NCI-H82 (cell line): ENCODE measurements at places on chromosomes 1 and 21.

DNA sequence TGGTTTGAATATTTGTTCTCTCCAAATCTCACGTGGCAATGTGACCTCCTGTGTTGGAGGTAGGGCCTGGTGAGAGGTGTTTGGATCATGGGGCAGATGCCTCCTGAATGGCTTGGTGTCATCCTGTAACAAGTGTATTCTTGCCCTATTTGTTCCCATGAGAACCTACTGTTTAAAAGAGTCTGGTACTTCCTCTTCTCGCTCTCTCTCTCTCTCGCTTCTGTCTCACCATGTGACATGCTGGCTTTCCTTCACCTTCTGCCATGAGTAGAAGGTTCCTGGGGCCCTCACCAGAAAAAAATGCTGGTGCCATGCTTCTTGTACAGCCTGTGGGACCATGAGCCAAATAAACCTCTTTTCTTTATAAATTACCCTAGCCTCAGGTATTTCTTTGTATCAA is 8.4 kb upstream of the PAXBP1 start:
- DNase-seq, result no peak

GRCh38 chr21:35586305-35586704 is 474.0 kb downstream of the SETD4 start:
- DNase-seq, result no peak

DNA sequence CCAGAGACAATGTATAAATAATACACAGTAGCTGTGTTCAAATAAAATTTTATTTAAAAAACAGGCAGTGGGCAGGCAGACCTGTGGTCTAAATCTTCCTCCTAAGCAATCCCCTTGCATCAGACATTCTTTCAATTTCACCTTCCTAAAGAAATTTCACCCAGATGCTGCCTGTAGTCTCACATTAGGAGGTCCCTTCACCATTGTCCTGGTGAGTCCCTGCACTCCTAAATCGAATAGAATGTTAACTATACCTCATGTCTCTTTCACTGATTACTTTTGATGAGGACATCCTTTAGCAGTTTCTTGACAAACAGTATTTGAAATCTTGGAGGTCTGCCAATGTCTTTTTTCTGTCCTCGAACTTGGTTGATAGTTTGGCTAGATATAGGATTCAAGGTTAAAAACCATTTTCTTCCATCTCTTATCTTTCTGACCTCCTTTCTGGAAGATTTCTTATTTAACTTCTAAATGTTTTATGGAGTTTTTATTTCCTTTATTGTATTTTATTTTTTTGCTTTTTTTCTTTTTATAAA is 77.5 kb downstream of the LPGAT1 start:
- peak; percentile 49 for DNase-seq

GRCh38 chr1:54861070-54861761 is 25.8 kb downstream of the DHCR24 start:
- DNase-seq, result no peak

DNA sequence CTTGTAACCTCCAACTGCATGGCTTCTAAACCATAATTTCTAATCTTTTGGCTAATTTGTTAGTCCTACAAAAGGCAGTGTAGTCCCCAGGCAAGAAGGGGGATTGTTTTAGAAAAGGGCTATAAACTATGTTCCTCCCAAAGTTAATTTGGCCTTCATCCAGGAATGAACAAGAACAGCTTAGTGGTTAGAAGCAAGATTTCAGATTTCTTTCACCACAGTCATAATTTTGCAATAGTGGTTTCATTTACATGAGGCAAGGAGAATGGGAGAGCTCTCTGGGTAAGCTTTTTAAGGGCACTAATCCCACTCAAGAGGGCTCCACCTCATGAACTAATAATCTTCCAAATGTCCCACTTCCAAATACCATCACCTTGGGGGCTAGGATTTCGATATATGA is 1353.9 kb downstream of the NCAM2 start:
- DNase-seq, result no peak

GRCh38 chr1:86713477-86713876 is 9.1 kb downstream of the SH3GLB1 start:
- DNase-seq, result no peak

DNA sequence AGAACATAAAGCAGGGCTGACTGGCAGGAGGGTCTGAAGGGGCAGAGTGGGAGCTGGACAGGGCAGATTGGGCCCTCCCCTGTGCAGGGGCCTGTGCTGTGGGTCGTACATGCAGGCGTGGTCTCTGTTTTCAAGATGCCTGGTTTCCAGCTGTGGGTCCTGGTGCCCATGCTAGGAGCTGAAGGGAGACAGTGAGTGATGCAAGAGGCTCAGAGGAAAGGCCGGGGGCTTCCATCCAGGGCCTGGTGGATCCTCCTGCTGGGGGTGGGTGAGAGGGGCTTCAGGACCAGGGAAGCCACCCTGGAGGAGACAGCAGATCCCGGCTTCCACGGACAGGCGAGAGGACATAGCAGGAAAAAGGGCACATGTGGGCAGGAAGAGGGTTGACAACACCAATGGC is 349.0 kb upstream of the VAMP3 start:
- DNase-seq, result no peak

- no peak for DNase-seq
Observed at GRCh38 chr1:185238447-185238846, 78.6 kb downstream of the IVNS1ABP start.

- DNase-seq, result peak; percentile 22
Observed at GRCh38 chr1:178500091-178500770, 3.5 kb upstream of the CLEC20A start.

- DNase-seq, result no peak
Observed at GRCh38 chr1:248613742-248614141, 16.2 kb upstream of the OR2T10 start.

DNA sequence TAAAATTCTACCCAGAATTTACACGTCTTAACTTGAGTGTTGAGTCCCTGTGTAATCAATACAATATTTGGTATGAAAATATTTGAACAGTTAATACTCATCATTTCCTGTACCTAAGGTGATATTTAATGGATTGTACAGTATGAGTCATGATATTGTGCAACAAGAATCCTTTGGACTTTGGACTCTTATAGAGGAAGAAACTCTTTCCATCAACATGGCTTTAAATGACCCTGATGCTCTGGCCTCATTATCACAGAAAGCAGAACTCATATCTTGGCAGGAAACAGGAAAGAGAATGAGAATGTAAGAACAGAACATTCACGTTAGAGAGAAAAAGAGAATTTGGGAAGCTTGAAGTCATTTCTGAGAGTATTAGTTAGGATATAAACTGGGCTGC is 168.8 kb upstream of the B3GALT2 start:
- DNase-seq, result no peak

- no peak for DNase-seq
Observed at GRCh38 chr21:46131838-46132651, 23.3 kb downstream of the FTCD start.

DNA sequence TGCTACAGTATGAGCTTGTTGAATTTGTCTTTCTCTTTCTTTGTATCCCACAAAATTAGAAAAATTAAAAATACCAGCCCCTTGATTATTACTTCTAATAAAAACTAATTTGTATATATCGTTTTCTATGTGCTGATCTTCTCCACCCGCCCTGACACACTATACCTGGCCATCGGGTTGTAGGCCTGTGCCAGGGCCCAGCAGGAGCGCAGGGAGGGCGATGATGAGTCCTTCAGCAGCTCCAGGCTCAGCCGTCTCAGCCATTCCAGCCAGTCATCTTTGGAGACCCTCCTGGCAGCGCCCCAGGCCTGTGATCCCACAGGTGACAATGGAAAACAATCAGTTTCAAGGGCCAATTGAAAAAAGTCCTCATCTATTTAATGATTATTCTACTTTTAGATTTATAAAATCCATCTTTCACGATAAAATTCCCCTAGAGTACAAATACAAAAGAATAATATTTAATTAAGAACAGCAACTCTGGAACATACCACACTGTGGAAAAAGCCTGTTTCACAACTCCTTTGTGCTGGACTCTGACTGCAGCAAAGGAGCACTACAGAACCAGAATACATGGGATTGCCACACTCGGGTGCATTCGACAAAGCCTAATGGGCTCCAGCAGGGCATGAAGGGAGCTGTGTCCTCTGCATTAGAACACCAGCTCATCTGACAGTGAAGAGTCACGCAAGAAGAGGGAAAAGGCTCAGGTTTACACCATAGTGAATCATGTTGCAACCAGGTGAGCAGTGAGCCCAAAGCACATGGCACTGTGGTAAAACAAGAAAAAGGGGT is 15.4 kb downstream of the ANGPTL7 start:
- no peak for DNase-seq

- DNase-seq, result no peak
Observed at GRCh38 chr1:190759807-190760206, 282.1 kb upstream of the BRINP3 start.

DNA sequence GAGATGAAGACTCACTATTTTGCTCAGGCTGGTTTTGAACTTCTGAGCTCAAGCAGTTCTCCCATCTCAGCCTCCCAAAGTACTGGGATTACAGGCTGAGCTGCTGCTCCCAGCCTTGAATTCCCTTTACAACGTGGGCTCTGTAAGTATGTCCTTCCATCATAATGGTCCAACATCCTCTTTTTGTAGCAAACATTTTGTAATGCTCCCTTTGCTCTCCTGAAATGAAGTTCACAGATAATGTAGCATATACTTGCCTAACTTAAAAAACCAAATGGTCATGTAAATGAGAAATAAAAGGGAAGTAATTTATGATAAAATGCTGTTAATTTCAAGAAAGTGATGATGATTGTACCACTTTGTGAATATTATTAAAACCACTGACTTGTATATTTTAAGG is 30.5 kb upstream of the THEM4 start:
- DNase-seq, result no peak

DNA sequence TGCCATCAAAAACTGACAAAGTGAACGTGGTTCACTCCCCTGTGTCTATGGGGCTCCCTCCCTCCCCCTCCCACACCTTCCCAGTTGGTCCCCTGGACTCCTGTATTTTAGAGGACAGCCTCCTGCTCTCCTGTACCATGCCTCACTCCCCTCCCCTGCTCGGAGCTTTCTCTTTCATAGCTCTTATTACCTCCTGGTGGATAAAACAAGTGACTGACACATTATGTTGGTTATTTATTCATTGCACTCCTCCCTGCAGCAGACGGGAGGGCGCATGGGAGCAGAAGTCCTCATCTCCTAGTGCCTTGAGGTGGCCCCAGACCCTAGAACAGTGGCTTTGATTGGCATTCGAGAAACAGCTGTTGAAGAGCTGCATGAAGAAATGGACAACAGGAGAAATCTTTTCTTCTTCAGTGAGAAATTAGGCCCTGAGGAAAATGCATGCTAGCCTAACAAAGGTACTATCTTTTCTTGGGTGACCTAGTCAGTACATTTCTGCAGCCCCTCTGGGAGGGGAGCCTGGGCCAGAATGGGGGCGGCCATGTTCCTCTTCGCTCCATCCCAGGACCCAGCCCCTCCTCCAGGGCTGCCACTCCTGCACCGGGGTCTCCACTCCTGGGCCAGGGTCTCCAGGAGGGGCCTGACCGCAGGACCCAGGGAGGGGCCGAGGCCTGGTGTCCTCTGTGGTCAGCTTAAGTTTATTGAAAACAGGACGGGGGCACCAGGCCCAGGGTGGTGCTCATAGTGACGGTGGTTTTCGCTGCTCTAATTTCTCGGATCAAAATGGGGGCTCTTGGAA is 1.2 kb upstream of the TFF1 start:
- DNase-seq, result no peak

DNA sequence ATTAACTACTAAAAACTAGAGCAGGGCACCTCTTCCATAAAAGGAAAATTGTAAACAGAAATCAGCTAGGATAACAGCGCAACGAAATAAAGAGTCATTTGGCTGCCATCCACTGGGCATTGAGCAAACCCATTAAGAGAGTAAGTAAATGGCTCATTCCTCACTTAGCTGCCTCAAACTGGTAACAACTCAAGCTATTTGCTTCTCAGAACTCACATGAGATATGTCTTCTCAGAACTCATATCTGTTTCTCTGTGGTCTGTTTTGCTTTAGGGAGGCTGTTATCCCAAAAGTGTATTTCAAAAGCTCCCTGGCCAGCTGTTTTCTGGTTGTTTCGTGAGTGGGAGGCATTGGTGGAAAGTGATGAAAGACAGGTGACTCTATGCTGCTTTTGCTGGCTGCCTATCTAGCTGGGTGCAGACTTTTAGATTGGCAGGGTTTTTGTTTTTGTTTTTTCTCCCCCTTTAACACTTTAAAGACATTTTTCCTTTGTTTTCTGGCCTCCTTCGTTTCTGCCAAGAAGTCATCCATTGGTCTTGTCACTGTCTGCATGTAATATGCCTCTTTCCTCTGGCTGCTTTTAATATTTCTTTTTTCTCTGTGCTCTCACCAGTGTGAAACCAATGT is 269.2 kb upstream of the RGS18 start:
- DNase-seq, result no peak

- DNase-seq, result no peak
Observed at GRCh38 chr1:10263450-10264082, 53.2 kb downstream of the KIF1B start.

GRCh38 chr1:190338829-190339228 is 138.8 kb downstream of the BRINP3 start:
- no peak for DNase-seq

DNA sequence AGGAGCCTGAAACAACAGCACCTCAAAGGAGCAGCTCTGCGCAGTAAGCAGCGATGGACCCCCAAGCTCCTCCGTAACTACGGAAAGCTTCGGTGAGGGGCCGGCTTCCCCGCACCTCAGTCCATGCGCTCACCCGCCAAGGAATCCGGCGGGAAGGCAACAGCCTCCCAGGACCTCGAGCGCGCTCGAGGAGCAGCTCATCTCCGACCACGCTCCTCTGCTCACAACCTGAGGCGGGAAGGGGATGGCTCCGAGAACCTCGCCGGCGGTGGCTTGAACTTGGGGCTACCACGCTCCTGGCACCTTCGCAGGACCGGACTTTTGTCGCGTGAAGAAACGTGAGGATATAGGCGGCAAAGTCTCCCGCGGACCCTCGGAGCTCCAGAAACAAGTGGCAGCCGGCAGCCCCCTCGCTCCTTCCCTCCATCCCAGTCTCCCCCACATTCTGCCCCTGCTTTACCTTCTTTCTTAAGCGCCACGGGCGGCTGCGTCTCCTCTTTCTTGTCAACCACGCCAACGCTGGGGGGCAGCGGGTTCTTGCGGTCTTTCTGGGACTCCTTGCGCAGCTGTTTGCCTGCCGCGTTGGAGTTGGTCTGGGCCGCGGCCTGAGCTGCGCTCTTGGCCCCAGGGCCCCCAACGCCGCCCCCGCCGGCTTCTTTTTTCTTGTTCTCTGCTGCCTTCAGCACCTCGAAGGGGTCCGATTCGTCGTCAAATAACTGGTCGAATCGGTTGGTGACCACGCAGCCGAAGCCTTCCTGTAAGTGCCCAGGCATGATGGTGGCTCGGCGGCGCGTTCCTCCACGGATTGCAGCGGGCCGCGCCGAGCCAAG is 459 bp downstream of the SERBP1 start:
- DNase-seq, result peak; percentile 52

- no peak for DNase-seq
Observed at GRCh38 chr1:151809985-151810556, 4.9 kb upstream of the LINGO4 start.

DNA sequence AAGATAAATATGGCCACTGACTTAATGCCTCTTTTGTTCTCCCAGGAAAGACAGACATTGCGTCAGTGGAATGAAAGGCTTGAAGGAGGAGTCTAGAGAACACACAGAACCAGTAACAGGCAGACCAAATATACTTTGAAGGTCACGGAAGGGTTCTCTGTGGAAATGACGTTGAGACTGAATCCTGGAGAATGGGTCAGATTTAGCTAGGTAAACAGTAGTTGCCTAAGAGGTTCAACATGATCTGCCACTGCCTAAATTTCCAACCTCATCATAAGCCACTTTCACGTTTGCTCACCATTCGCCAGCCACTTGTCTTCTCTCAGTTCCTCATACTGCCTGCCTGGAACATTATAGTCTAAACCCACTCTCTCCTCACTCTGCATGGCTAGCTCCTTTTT is 20.5 kb downstream of the PLA2G4A start:
- no peak for DNase-seq

- no peak for DNase-seq
Observed at GRCh38 chr1:84724128-84724860, 34.0 kb upstream of the SSX2IP start.
